ENCODE measurements at places on chromosomes 6 and 20. TPM values are rescaled to one million over a fixed set of nuclear protein-coding genes. Genes with fewer than 3 reads are reported as not detected.

DNA sequence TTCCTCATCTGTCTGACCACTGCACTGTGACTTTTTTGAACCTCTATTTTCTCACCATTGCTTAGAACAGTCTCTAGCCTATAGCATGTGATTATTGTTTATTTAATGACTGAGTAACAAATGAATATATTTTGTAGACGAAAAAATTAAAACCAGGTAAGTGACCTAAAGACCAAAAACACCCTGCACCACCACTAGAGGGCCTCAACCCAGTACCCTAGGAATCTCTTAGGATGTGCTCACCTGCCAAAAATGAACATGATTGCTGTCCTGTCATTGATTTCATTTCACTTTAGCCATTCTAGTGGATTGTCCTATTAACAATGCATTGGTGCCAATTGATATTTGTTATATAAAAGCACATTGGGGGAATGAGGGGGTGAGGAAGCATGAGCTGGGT lies 199.1 kb downstream of the COL9A1 start:
- no peak overlapping the region for H3K27ac ChIP-seq
- H3K36me3 ChIP-seq, result no peaks in the 10 kb centered on the region
- H3K4me3 ChIP-seq, result no peak overlapping the region
- no peak for DNase-seq
- no peaks in the 10 kb centered on the region for H3K4me1 ChIP-seq
- no peaks in the 10 kb centered on the region for H3K27me3 ChIP-seq

The BACH2 gene
- total RNA-seq, result 1.1 TPM

The SEMG1 gene
- total RNA-seq, result not detected

The TMEM200A gene
- total RNA-seq, result 0.95 TPM

The HMGCLL1 gene
- total RNA-seq, result 1.2 TPM

GRCh38 chr6:119012521-119012920 lies 65.9 kb downstream of the FAM184A start:
- no peaks in the 10 kb centered on the region for H3K4me1 ChIP-seq
- H3K36me3 ChIP-seq, result no peaks in the 10 kb centered on the region
- no peak for DNase-seq
- no peak overlapping the region for H3K27ac ChIP-seq
- H3K4me3 ChIP-seq, result no peak overlapping the region

The HLA-DMB gene
- 10.2 TPM for total RNA-seq

GRCh38 chr20:36872852-36873251 lies 3.1 kb upstream of the TLDC2 start:
- no peaks in the 10 kb centered on the region for H3K27me3 ChIP-seq
- H3K4me1 ChIP-seq, result no peaks in the 10 kb centered on the region
- H3K27ac ChIP-seq, result no peak overlapping the region
- DNase-seq, result no peak
- H3K4me3 ChIP-seq, result no peak overlapping the region

The NKAIN4 gene
- total RNA-seq, result 0.33 TPM

DNA sequence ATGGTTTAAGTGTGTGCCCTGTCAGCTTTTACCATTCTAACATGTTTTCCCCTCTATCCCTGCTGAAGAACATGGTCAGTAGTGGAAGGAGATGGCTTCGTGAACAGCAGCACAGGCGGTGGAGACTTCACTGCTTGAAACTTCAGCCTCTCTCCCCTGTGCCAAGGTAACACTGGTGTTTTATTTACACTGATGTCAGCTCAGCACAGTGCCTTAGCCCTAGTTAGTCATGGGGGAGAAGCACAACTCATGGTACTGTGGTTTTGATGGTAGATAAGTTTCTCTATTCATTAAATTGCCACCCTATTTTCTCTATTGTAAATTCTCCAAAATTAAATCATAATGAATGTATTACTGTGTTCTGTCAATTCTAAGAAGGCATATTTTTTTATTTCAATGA lies 56.6 kb downstream of the MTHFD1L start:
- no peaks in the 10 kb centered on the region for H3K27me3 ChIP-seq
- DNase-seq, result no peak

GRCh38 chr20:20334489-20334888 lies 33.4 kb upstream of the INSM1 start:
- no peak for DNase-seq
- H3K36me3 ChIP-seq, result no peaks in the 10 kb centered on the region
- H3K4me1 ChIP-seq, result no peaks in the 10 kb centered on the region
- H3K27me3 ChIP-seq, result no peaks in the 10 kb centered on the region
- H3K4me3 ChIP-seq, result no peak overlapping the region

- H3K27me3 ChIP-seq, result no peaks in the 10 kb centered on the region
- H3K4me3 ChIP-seq, result no peak overlapping the region
- no peak for DNase-seq
- no peaks in the 10 kb centered on the region for H3K4me1 ChIP-seq
Measured at GRCh38 chr6:31173406-31173805, 2.9 kb upstream of the POU5F1 start.

DNA sequence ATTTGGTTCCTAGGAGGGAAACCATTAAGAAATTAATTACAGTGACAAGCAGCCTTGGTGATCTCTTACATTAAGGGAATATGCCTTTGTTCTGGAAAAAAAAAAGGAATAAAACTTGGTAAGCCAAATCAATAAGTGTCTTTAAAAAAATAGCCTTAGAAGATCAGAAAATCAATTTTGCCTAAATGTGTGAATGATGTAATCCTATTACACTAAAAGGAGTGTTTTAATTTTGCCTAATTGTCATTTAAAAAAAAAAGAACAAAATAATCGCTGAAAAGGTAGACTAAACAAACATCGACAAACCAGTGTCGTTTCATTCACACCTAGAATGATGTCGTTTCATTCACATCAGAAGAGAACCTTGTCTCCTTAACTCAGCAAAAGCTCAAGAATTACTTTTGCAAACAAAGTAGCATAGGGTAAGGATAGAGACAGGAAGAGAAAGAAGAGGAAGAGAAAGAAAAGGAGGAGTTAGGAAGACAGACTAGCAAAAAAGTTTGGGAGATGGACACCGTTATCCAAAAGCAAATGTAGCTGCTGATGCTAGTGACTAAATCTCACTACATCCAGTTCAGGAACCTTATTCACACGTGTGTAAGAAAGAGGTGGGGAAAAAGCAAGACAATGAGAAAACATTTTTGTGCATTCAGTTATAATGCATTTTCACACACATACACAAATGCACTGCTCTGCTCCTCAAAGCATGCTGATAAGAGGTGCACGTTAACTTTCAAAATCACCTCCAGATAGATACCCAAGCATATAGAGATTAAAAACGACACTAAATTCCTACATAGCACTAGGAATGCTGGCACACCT lies 60.6 kb downstream of the HIVEP2 start:
- H3K4me3 ChIP-seq, result peak overlapping the region; percentile 43
- no peaks in the 10 kb centered on the region for H3K27me3 ChIP-seq
- no peak for DNase-seq
- no peaks in the 10 kb centered on the region for H3K36me3 ChIP-seq

The TXLNB gene
- total RNA-seq, result 3.0 TPM

The MOG gene
- total RNA-seq, result not detected

The PBOV1 gene
- total RNA-seq, result not detected

DNA sequence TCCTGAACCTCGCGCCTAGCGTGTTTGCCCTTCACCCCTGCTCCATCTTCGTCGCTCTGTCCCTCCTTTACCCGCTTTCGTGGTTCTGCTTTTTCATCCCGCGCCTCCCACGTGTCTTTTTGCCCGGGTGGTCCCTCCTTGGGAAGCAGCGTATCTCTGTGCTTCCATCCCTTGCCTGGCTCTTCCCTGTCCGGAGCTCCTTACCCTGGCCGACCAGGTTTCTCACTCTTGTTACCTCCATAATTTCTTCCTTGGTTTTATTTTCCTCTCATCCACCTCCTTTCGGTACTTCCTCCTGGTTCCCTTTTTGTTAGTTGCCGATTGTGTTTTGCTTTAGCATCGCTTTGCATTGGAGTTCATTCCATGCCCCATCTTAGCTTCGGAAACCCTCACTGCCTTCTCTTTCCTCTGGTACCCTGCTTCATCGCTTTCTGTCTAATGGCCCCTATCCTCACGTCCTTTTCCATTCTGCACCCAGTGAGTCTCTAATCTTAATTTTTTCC lies 735 bp downstream of the FAM135A start:
- H3K4me3 ChIP-seq, result peak overlapping the region; percentile 92
- DNase-seq, result no peak
- no peaks in the 10 kb centered on the region for H3K36me3 ChIP-seq
- H3K4me1 ChIP-seq, result no peaks in the 10 kb centered on the region
- H3K27ac ChIP-seq, result peak overlapping the region; percentile 89

The SOX18 gene
- total RNA-seq, result 4.8 TPM

The MAPK13 gene
- 3.0 TPM for total RNA-seq

- H3K27ac ChIP-seq, result no peak overlapping the region
- no peaks in the 10 kb centered on the region for H3K4me1 ChIP-seq
- H3K4me3 ChIP-seq, result no peak overlapping the region
- DNase-seq, result no peak
- no peaks in the 10 kb centered on the region for H3K36me3 ChIP-seq
Measured at GRCh38 chr6:7431313-7431673, 41.7 kb downstream of the RIOK1 start.

DNA sequence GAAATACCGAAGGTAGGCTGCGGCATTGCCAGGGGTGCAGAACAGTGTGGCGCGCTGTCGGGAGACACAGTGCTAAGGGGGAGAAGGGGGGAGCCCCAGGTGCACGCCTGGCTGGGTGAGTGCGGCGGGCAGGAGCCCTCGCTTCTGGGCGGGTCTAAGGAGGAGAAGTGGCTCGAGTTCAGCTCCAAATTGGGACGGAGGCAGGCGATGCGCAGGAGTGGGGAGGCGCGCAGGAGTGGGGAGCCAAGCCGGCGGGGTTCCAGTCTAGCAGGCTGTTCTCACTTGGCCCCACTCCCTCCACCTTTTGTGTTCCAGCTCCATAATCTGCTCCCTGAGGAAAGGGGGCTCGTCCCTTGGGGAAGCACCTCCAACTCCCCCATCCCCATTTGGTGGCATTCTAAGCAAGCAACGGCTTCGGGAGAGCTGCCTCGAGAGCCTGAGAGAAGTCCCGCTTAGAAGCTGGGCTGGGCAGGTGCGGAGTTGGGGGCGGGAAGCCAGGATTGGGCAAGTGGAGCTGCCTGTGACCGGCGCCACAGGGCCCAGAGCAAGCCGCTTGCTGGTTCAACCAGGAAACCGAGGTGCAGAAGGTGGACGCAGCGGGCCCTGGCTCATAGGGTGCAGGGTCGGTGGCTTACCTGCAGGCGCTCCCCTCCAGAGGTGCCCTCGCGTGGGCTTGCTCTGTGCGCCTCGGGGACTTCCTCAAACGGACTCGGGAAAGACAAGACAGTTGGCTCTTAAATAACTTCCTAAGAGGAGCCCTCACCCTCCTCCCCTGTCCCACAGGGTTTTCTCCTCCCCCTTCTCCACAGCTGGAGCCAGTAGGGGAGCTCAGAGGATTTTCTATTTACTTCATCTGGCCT lies at the start of gene F13A1:
TSS of gene F13A1 (minus strand) at position 711 of the 860 bp plus-strand sequence. CDS start 1,998 bp downstream, outside the sequence.
- H3K27me3 ChIP-seq, result peaks cover 15% of the 10 kb centered on the region
- H3K36me3 ChIP-seq, result no peaks in the 10 kb centered on the region
- peak within 1 kb of the TSS; percentile 44 for H3K4me3 ChIP-seq
- H3K4me1 ChIP-seq, result no peaks in the 10 kb centered on the region
- no peak within 1 kb of the TSS for H3K27ac ChIP-seq

GRCh38 chr20:19099596-19100545 lies 112.6 kb upstream of the SLC24A3 start:
- no peaks in the 10 kb centered on the region for H3K4me1 ChIP-seq
- no peaks in the 10 kb centered on the region for H3K27me3 ChIP-seq
- DNase-seq, result no peak
- no peak overlapping the region for H3K27ac ChIP-seq
- no peak overlapping the region for H3K4me3 ChIP-seq

DNA sequence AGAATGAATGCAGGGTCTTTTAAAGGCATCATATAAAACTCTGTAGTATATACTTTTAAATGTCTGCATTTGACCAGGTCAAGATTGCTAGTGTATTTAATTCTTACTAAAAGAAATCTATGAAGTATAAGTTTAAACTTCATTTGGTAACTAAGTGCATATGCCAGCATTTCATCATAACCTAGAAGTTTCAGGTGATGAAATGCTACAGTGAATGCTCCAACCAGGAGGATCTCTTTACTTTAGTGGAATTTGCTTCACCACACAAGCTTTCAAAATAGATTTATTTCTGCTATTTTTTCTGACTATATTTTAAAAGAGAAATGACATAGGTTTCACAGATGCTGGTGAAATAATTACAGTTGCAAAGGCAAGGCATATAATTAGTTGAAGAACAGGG lies 141.9 kb downstream of the HIVEP2 start:
- no peaks in the 10 kb centered on the region for H3K36me3 ChIP-seq
- H3K27ac ChIP-seq, result no peak overlapping the region
- peaks cover 11% of the 10 kb centered on the region for H3K4me1 ChIP-seq
- DNase-seq, result no peak
- no peaks in the 10 kb centered on the region for H3K27me3 ChIP-seq
- no peak overlapping the region for H3K4me3 ChIP-seq

DNA sequence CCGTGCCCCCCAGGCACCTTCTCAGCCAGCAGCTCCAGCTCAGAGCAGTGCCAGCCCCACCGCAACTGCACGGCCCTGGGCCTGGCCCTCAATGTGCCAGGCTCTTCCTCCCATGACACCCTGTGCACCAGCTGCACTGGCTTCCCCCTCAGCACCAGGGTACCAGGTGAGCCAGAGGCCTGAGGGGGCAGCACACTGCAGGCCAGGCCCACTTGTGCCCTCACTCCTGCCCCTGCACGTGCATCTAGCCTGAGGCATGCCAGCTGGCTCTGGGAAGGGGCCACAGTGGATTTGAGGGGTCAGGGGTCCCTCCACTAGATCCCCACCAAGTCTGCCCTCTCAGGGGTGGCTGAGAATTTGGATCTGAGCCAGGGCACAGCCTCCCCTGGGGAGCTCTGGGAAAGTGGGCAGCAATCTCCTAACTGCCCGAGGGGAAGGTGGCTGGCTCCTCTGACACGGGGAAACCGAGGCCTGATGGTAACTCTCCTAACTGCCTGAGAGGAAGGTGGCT lies 960 bp downstream of the TNFRSF6B start:
- H3K4me1 ChIP-seq, result peaks cover 36% of the 10 kb centered on the region
- no peak overlapping the region for H3K27ac ChIP-seq
- H3K36me3 ChIP-seq, result peaks cover 6% of the 10 kb centered on the region
- peak; percentile 64 for DNase-seq

The FERMT1 gene
- 0.36 TPM for total RNA-seq

The PERP gene
- total RNA-seq, result 35.0 TPM

The TSPO2 gene
- not detected for total RNA-seq

The HLA-DPB1 gene
- 39.2 TPM for total RNA-seq

DNA sequence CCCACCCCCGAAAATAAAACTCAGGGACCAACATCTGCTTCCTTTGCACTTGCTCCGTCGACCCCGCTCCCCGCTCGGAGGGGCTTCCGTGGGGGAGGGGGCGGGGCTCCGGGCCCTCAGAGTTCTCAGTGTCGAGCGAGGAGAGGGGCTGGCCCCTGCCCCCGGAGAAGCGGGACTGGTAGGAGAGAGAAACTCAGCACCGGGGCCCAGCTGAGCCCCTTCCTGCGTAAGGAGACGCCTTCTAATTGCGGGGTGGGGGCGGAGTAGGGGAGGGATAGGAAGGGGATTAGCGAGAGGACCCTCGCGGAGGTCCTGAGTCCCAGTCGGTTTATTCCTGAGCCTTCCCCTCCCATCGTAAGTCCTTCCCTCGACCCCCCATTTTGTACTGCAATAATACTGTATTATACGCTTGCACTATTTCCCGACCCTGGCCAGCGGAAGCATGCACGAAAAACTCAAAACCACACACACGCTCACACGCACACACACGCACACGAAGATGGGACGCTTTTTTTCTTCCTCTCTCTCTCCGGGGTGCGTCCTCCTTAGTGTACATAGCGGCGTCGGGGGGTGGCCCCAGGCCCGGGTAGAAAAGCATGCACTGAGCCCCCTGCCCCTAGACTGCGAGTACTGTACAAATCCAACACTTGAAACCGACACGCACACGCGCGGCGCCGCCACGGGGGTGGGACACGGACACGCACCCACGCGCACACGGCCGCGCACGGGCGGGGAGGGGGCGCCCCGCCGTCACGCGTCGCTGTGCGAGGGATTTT lies 22.1 kb upstream of the SLC22A7 start:
- no peak for DNase-seq
- peak overlapping the region; percentile 55 for H3K4me3 ChIP-seq
- H3K36me3 ChIP-seq, result no peaks in the 10 kb centered on the region
- H3K27me3 ChIP-seq, result peaks cover 21% of the 10 kb centered on the region

Measured in sigmoid colon (tissue), 7 donors.